Urinary bladder (tissue), 4 donors: ENCODE measurements at places on chromosomes 16 and 17.

DNA sequence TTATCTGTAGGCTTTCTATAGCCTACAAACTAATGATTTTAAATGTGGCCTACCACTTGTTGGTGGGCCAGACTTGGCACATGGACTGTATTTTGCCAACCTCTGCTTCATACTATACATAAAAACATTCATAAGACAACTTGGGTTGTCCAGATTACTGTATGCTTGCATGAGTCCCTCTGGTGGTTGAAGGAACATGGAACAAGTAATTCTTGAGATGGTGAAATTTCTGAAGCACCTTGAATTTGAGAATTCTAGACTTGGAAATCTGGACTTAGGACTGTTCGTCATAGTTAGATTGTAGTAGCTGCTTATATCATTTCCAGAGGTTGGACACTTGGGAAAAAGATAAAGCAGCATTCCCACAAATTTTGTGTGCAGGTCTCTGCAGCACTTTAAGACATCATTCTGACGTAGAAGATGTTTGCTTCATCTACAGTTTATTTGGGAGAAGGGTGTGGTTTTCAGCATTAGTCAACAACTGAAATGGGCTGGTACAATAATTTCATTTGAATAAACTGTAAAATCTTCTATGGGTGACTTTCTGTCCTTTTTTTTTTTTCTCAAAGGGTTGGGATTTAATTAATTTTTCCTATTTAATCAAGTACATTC lies 31.2 kb downstream of the NFATC3 start:
- DNase-seq = no peak

DNA sequence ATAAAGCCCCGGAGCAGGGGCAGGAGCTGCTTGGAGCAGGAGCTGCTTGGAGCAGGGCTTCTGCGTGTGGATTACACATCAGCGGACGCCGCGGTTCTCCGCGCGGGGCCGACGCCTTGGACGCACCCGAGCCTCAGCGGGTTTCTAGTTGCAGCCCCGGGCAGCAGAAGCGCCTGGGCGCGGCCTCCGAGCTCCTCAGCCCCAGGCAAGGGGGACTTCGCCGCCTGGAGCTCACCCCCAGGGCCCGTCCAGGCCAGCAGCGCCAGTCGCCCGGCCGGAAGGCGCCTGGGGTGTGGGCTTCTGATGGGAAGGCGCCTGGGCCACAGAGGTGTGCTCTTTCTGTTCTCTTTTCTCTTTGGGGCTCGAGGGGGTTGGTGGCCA lies 6.3 kb downstream of the FOXF1 start:
- DNase-seq = no peak

- no peak for DNase-seq
Measured at GRCh38 chr17:77618731-77619130, 339.8 kb upstream of the TNRC6C start.

GRCh38 chr17:66667491-66668030 lies 167.4 kb upstream of the CACNG5 start:
- DNase-seq = no peak

DNA sequence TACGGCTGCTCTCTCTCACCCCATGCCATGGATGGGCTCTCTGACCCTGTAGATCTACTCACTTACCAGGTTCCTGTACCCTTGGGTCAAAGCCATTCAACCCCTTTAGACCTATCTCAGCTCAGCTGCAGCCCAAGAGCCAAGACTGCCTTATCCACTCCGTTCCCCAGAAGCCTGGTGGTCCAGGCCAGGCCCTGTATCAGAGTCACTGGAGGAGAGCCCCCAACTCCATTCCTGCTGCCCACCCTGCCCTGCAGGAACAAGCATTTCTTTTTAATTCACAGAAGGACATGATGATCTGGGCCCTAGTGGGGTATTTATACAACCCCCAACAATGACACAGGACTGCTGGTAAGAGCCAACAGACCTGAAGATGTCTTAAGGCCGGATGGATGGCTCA lies 76.8 kb downstream of the AIPL1 start:
- no peak for DNase-seq

DNA sequence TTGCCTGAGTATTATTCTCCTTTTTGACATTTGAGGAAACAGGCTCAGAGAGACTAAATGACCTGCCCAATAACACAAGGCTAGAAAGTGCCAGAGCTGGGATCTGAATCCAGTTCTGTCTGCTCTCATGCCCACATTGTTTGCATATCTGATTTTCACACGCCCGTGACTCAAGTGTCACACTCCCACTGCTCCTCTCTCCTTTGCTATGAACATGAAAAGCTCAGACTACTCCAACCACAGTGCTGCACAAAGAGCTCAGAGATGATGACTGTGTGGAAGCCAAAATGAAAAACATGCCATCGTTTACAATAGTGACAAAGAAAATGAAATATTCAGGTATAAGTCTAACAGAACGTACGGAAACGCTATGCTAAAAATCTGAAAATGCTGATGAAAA lies 107.9 kb downstream of the SMG6 start:
- no peak for DNase-seq

DNA sequence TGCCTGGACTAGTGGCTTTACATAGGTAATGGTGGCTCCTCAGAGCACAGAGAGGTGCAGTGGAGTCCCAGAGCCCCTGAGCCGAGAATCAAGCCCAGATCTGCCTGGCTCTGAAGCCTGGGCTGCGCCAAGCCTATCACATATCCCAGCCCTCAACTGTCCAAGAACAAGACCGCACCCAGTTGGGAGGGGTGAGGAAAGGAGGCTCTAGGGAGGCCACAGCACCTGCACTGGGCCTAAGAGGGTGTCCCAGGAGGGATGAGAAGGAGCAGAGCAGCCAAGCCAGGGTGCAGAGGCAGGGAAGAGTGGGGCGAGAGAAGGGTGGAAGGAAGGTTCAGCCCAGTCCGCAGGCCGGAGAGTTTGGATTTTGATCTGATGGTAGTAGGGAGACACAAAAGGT lies 941 bp upstream of the RNF112 start:
- DNase-seq = no peak

DNA sequence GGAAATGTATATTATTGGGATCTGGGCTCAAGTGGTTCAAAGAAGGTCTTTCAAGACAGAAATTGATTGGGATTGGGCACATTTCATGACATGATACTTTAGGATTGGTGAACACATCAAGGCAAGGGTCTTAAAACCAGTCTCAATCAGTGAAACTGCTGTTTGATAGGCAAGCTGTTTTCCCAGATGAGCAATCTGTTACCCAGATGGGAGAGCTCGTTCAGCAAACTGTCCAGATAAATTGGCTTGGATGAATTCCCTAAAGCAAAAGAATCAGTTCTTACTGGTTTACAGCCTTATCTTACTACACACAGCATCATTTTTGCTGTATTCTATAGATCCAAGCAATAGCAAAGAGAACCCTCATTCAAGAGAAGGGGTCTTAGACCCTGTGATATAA lies 31.0 kb upstream of the CNEP1R1 start:
- DNase-seq = no peak
